ENCODE measurements at places on chromosomes 2 and 18.

GRCh38 chr2:43228321-43228751 is 1.9 kb upstream of the ZFP36L2 start:
- DNase-seq, result no peak

GRCh38 chr2:214401580-214401979 is 9.3 kb upstream of the VWC2L start:
- no peak for DNase-seq

DNA sequence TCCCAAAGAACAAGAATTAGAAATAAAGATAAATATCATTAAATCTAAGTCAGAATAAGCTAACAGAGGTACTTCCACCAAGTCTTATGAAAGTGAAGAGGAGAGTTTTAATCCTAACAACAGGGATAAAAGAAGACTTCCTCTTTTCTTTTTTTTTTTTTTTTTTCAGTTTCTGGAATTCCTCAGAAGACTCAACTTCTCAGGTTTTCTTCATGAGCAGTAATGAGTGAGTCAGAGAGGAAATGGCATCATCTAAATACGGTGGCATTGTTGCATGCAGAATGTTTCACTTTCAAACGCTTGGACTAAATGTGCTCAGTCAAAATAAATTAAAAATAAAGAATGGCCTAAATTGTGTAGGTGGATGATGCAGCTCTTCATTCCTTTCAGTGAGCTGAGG is 45.6 kb upstream of the ARHGAP15 start:
- no peak for DNase-seq

DNA sequence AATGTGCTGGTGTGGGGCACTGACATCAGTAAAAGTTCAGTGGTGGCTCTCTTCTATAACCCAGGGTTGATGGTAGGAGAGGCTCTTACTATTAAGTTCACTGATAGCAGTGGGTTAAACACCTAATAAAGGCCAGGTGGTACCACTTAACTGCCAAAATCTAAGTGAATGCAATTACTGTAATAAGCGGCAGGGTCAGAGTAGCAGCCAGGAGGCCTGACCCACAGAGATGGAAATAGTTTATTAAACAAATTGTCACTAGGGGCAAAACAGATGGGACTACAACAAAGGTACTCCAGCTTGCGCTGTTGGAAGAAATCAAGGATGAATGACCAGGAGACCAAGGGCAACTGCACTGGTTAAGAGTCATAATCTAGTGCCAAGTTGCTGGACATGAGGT is 26.6 kb downstream of the ZSWIM2 start:
- DNase-seq, result no peak

GRCh38 chr2:57936216-57936615 is 110.4 kb upstream of the VRK2 start:
- no peak for DNase-seq

DNA sequence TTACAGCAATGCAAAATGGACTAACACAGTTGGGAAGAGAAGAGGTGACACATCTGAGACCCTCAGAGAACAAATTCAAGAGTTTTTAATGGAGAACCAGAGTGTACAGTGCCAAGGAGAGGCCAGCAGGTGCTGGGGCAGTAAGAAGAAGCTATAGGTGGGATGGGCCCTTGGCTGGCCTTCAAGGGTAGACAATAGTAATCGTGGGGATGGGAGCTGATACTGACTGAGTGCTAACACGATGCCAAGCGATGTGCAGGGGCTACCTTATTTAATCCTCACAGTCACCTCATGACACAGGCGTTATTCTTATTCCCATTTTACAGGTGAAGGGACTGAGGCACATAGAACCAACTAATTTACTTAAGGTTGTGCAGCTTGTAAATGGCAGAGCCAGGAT is 131.9 kb upstream of the ID2 start:
- no peak for DNase-seq

GRCh38 chr2:241270531-241270930 is 44.9 kb downstream of the HDLBP start:
- DNase-seq, result no peak

DNA sequence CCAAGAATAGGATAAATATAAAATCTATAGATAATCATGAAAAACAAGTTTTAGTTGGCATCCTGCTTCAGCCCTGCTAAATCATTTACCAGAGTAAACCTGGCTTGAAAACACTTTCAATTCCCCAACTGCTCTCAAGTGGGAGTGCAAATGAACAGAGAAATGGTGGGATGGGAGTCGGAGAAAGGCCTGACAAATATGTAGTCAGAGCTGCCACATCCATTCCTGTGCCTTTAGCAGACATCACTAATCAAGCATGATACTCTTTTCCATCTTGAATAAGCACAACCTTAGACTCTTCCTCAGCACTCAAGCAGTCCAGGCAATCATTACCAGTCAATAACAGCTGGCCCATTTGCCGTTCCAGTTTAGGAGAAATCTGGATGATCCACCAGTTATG is 101.3 kb downstream of the ANKRD44 start:
- no peak for DNase-seq

DNA sequence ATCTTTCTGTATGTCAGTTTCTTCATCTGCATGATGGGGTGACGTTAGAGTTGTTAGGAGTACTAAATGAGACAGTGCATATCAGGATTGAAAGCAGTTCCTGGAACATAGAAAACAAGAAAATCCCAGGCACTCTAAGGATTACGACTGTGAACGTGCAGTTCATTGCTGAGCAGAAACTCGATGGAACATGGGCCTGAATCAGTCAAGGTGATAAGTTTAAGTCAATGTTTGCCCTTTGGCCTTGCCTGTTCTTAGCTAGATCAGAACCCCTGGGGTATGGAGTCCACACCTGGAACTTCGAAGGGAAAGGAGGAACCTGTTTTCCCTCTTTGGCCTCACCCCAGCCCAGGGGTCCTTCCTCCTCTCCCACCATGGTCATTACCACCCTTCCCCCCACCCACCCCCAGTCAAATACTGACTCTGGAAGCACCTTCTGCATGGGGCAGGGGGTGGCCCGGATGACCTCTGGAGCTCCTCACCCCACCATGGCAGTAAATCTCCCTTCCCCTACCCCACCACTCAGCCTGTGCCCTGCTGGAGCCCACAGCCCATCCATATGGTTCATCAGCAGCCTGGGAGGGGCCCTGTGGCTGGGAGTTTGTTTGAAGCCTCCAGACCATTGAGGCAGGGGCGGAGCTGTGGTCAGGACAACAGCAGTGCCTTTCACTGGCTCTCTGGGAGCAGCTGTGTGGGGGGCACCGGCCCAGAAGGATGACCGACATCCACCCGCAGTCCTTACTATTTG is 164.1 kb downstream of the SMAD7 start:
- no peak for DNase-seq

DNA sequence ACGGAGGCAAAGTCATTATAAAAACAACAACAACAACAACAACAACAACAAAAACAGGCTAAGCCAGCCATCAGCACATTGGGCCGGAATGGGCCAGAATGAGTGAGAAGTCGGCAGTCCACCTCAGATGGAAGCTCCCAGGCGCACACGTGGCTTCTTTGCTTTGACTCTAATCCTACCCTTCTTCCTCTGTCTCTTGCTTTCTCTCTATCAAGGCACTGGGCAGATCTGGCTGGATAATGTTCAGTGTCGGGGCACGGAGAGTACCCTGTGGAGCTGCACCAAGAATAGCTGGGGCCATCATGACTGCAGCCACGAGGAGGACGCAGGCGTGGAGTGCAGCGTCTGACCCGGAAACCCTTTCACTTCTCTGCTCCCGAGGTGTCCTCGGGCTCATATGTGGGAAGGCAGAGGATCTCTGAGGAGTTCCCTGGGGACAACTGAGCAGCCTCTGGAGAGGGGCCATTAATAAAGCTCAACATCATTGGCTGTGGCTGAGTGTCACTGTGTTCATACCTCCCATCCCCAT is 52.2 kb downstream of the MARCO start:
- DNase-seq, result no peak

DNA sequence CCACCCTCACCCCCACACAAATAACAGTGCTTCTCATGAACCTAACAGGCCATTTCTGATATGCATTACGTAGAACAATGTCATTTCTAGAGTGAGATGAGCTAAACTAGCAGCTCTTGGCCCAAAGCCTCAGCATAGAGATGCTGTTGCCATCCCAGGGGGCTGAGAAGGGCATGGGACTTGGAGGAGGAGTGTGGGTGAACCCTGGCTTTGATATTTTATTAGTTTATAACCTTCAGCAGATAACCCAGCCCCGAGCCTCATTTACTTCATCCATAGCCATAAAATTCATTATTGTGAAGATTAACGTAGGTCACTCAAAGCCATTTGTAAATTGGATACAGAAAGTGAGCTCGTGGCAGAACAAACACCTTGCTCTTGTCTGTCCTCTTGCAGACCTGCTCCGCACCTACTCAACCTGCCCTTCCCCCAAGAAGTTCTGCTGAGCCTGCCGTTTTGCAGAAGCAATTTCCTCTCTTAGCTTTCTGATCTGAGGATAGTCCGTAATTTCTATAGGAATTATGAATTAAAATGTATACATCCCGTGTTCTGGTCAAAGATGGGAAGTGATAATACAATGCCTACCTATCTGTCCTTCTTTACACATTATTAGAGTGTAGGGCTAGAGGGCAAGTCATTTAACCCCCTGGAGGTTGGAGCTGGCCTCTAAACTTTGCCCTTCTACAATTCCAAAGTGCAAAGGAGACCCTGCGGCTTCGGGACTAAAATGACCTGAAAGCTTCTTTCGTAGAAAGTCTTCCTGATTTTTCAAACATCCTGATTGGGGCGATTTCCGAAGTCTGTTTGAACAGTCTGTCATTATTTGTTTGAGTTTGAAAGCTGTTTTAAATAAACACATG is 187.4 kb downstream of the BCL2 start:
- DNase-seq, result no peak

DNA sequence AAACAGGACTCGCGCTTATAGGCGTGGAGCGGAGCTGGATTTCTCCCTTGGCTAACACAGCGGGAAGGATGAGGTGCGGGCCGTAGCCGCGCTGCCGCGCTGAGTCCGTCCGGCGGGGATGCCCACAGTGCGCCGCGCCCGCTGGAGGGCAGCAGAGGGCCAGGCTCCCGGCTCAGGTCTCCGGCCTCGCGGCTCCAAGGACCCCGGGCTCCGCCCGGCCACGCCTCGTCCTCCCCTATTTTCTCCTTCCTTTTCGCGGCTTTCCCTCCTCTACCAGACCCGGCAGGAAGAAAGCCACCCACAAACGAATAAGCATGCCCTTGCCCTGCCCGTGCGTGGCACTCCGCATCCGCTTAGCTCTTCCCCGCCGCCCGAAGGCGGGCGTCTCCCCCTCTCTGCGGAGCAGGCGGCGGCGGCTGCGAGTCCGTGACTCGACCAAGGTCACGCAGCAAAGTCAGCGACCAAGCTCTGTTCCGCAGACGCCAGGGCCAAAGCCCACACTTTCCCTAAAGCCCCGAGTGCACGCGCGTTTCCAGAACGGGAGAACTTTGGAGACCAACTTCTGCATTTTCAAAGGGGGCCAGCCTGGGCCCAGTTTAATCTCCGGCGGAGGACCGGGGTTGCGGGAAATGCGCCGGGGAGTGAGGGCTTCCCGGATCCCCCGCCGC is 48.5 kb downstream of the KCNIP3 start:
- DNase-seq, result no peak

GRCh38 chr2:70979626-70980025 is 1.2 kb downstream of the ANKRD53 start:
- DNase-seq, result no peak

DNA sequence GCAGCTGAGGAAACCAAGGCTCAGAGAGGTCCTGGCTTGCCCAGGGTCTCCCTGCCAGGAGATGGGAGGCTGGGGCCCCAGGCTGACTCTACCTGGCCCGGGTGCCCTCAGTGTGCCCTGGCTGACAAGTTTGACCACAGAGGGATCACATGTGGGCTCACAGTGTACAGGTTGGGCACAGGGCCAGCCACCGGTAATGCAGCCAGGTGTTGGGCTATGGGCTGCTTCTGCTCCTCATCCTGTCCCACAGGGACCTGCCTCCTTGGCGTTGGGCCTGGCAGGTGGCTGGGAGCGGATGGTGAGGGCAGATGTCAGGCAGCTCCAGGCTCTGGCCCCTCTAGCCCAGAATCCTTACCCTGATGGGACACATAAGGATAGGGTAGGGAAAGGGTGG is 250.5 kb downstream of the LOXHD1 start:
- DNase-seq, result no peak

GRCh38 chr2:239106314-239106908 is 258.5 kb downstream of the TWIST2 start:
- DNase-seq, result no peak

All from central memory CD8-positive, alpha-beta T cell (primary cell).